ENCODE measurements at places on chromosomes 2 and 18.

GRCh38 chr2:145822892-145823534 is 1303.1 kb upstream of the ZEB2 start:
- DNase-seq: no peak

- no peak for DNase-seq
Observed at GRCh38 chr2:207796585-207797350, 27.1 kb upstream of the FZD5 start.

DNA sequence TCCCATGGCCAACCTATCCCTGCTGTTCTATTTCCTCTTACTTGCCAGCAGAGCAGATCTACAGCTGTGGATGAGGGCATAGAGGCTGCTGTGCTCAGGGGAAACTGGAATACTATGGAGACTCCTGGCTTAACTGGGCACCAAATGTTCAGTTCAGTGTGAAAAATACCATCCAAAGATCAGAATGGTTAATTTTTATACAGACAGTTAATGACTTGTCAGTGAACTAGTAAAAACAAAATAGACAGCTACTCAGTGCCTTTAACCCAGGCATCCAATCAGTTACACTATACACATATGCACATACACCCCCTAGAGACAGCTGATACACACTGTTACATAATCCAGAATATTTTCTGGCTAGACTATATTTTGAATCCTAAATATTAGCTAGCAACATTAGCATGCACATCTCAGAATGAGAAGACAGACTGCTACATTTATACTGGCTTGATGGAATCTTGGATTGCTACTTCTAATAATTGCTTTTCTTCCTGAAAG is 59.1 kb upstream of the WIPF1 start:
- DNase-seq: no peak

- no peak for DNase-seq
Observed at GRCh38 chr18:8468191-8468590, 141.0 kb upstream of the RAB12 start.

DNA sequence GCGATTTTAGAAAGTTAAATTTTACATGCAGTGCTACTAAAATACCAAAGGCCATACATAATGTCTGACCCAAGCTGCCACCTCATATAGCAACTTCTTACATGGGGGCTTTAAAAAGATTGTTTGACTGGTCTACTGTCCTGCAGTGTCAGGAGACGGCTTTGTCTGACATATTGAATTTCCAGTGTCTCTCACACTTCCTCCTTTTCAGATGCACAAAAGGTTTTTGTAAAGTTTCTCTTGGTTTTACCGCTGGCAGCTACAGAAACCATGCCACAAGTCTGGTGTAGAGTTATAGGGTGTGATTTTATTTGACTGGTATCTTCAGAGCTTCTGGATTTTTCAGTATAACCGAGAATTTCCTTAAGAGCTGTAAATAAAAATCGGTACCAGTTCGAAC is 1.1 kb upstream of the ASAP2 start:
- DNase-seq: no peak

- DNase-seq: no peak
Observed at GRCh38 chr2:125526093-125526492, 1129.9 kb upstream of the GYPC start.

GRCh38 chr2:72015266-72015665 is 132.4 kb downstream of the CYP26B1 start:
- no peak for DNase-seq

DNA sequence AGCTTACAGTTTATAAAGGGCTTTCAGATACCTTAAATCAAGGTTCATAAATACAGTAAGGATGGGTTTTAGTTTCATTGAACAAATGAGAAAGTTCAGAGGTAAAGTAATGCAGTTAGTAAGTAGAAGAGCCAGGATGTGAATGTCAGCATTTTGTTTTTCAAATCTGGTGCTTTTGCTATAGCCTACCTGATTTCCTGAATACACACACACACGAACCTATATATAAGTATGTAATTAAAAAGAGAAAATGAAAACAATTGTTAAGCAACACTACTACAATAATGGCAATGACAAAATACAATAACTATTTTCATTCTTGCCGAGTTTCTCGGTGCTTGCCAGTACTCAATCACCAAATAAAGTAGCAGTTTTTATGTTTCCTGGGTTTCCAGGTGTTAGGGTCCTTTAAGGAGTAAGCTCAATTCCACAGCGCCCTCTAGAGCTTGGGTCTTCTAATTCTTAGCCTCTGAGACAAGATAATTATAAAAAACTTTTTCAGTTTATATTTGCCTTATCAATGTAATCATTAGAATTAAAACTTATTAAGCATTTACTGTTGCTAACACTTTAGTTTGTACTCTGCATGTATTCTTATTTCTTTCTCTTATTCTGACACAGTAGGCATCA is 512.9 kb upstream of the ACVR2A start:
- peak; percentile 11 for DNase-seq

DNA sequence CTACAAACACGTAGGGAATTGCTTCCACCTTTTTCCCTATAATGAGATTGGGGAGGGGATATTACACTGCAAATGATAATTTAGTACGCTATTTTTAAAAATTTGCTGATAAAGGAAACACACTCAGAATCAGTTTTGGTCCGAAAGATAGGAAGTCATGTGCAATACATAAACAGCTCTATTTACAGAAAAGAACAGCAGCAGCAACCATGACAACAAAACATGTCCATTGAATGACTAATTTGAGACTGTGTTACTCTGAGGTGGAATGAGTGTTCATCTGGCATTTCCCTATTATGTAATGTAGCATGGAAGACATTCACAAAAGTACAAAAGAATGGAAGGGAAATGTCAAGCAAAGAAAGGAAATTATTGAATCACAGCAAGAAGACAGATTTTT is 337.2 kb downstream of the NBAS start:
- peak; percentile 76 for DNase-seq

- no peak for DNase-seq
Observed at GRCh38 chr18:60975420-60975819, 357.8 kb upstream of the CDH20 start.
